SW 1271 (cell line): ENCODE measurements at places on chromosomes 7 and 10.

- DNase-seq, result no peak
Measured at GRCh38 chr7:17608114-17608833, 309.8 kb downstream of the AHR start.

DNA sequence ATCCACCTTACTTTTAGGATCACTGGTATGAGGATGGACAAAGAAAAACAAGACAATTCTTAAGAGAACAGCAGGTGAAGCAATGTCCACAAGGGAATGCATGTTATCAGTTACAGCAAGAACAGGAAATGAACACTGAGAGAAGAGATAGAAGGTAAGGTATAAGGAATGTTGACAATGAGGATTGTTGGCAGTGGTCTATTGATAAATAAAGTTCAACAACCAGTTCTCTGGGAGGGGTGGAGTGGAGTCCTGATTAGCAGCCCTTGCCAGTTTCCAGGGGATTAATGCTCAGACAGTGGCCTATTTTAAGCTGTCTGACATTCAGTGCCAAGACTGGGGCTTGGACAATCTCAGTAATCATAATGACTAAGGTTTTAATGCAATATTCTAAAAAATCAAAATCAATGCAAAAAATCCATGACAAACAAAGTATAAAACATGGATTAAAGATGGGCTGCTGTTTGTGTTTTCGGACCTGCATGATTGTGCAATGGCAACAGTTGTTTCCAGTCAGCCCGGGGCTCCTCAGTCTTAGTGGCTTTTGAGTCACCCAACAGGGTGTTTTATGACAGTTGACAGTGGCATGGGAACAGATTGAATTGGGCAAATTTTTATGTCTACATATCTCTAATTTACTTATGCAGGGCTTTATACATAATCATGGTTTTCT, 13.8 kb upstream of the AKR1B1 start:
- no peak for DNase-seq

GRCh38 chr7:50283731-50284130, 20.8 kb upstream of the IKZF1 start:
- no peak for DNase-seq

- DNase-seq, result no peak
Measured at GRCh38 chr7:28272461-28272877, 91.9 kb upstream of the JAZF1 start.

GRCh38 chr7:136045181-136045580, 68.0 kb upstream of the MTPN start:
- DNase-seq, result no peak

GRCh38 chr7:33776788-33777187, 128.6 kb upstream of the BMPER start:
- no peak for DNase-seq

GRCh38 chr10:107133656-107134055, 30.9 kb downstream of the SORCS1 start:
- DNase-seq, result no peak

- no peak for DNase-seq
Measured at GRCh38 chr10:44975431-44976331, 2.9 kb downstream of the DEPP1 start.
